ENCODE measurements at places on chromosomes 5 and 9. TPM values are rescaled to one million over a fixed set of nuclear protein-coding genes. Genes with fewer than 3 reads are reported as not detected.

GRCh38 chr9:114107286-114108001, 8.4 kb upstream of the KIF12 start:
- DNase-seq: no peak

GRCh38 chr9:71403106-71403505, 281.7 kb upstream of the TRPM3 start:
- DNase-seq: no peak

DNA sequence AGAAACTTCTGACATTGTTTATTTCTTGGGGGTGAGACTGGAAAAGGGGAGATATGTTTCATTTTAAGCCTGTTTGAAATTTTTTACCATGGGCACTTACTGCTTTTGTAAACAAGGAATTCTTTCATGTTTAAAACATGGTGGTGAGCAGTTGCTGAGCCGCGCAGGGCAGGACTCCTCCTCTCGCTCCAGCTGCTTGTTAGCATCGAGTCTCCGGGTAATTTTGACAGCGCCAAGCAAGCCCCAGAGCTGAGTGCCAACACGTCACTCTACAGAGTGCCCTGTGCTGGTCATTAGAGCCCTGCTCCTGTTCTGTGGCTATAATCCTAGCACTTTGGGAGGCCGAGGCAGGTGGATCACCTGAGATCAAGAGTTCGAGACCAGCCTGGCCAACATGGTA, 116.5 kb upstream of the MSX2 start:
- no peak for DNase-seq

DNA sequence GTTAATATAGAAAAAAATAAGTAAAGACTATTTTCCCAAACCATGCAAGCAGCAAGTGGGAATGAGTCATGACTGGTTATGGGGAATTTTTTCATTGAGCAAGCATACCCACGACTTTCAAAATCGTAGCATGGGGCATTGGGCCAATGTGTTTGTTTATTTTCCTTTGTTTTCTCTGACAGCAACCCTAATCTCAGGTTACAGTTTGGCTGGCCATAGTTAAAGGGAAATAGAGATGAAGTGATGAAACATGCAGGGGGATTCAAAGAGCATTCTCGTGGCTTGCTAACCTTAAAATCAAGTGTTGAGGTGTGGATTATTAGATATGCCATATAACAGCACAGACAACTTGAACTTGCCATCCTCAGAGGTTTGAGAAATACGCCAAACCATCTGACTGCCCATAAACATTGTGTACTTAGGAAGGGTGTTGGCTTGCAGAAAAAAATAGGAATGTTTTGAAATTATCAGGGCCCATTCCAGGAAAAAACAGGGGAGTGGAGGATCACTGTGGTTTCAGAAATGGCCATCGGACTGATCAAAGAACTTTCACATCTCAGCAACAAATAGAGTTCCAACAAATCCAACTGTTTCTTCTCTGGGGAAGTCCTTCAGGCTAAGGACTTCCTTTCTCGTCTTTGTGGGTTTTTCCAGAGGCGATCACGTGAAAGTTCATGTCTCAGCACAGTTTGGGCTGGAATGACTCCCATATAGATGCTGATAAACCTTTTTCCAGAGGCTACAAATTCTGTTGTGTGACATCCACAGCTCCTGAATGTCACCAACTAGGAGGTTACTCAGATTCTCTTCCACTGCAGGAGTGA, 259.1 kb downstream of the SYK start:
- no peak for DNase-seq

DNA sequence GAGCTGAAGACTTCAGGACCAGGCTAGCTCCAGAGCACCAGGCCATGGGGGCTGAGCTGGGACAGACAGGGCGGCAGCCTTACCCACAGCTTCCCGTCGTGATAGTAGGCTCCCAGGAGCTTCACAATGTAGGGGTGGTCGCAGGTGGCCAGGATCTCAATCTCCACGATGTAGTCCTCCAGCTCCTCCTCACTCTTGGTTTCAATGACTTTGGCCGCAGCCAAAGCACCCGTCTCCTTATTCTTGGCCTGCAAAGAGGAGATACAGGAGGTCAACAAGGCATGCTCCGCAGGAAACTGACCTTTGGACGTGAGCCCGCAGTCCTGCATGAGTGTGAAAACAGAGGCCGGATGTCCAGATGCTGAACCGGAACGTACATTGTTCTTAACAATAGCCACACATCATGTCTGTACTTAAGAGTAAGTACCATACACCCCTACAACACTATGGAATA, 31.5 kb downstream of the STK10 start:
- DNase-seq: peak; percentile 69

PCDHB7 gene
- total RNA-seq: 0.87 TPM

DNA sequence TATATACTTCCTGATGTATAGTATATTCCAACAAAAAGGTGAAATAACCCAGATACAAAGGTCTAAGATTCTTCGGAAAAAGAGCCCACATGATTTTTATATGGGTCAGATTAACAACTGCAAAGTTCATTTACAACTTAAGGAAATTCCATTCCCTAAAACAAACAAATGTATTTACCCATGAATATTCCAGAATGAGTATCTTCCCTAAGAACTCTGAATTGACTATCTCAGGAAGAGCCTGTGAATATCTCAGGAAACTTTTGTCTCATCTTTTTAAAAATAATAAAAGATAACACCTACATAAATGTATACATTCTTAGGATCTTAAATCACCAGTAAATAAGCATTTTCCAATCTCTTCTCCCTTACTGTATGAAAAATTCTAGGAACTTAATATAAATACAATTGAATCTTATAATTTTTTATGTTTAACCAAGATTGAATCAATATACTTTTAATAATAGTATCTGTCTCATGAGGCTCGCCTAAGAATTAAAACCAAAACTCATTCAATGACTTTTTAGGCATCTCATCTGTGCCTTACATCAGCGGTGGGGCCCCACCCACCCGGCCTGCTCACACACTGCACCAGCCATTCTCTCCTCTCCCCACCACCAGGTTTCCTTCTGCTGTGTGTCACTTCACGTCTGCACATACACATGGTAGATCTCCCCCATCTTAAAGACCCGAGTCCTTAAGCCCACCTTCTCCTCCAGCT, 78.1 kb downstream of the RAPGEF1 start:
- no peak for DNase-seq

WNT8A gene
- not detected for total RNA-seq

PCDHA1 gene
- not detected for total RNA-seq

DNA sequence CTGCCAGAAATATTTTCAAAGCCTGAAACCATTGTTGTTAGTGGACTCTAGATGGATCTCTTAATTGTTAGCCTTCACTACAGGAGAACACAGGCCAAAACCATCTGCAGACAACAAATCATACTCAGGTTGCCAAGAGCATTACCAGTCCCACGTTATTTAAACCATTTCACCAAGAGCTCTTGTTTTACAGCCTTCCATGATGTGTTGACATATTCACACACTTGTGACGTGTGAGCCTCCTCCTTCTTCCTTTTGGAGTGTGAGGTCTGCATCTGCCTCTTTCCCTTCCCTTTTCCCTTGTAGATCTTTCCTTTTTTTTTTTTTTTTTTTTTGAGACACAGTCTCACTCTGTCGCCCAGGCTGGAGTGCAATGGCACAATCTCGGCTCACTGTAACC, 279.0 kb downstream of the AUH start:
- no peak for DNase-seq

- no peak for DNase-seq
These were observed 96.5 kb downstream of the GADD45G start for GRCh38 chr9:89701221-89701798.

- DNase-seq: no peak
These were observed 70.5 kb downstream of the EPB41L4B start for GRCh38 chr9:109250311-109250741.

- no peak for DNase-seq
These were observed 26.7 kb downstream of the EXD3 start for GRCh38 chr9:137396227-137396626.
